ENCODE measurements at places on chromosomes 3 and 15.

DNA sequence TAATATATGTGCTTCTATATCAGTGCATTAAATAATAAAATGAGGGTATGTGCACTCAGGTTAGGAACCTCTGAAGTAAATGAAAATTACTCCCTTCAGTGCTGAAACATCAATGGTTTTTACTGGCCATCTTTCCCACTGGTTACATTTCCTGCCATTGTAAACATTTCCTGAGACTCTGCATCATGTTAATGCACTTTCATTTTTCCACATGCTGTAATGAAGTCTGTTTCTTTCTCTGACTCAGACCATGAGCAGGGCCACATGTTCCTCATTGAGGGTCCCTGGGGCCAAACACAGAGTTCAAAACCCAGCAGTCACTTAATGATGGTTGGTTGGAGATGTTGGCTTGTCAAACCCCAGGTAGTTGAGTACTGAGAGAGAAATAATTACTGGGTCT lies 15.3 kb downstream of the FAM3D start:
- no peak for DNase-seq

GRCh38 chr3:100043271-100043670 lies 71.0 kb downstream of the FILIP1L start:
- no peak for DNase-seq

DNA sequence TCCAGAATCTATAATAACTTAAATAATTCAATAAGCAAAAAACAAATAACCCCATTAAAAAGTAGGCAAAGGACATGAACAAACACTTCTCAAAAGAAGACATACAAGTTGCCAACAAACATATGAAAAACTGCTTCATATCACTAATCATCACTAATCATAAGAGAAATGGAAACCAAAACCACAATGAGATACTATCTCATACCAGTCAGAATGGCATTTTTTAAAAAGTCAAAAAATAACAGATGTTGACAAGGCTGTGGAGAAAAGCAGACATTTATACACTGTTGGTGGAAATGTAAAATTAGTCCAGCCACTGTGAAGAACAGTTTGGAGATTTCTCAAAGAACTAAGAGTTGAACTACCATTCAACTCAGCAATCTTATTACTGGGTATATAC lies 19.5 kb upstream of the ZMAT3 start:
- no peak for DNase-seq

DNA sequence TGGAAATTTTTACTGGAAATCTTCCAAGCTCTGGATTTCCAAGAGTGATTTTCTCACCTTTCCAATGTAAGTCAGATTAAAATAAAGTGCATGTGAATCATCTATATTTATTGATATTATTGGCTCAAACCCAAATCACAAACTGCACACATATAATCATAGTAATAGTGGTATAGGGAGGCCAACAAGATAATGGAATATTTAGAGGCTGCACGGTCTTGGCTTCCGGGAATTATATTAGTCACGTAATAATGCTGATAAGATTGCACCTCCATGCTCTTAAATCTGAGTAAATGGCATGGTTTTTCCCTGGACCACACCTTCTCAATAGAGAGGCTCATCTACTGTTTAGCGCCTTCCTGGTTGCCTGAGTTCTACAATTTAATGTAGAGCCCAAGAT lies 567.1 kb upstream of the NR2F2 start:
- DNase-seq: no peak

- DNase-seq: no peak
These were observed 121.9 kb downstream of the CACNA1D start for GRCh38 chr3:53616321-53616720.

GRCh38 chr3:116056280-116056679 lies 389.0 kb downstream of the LSAMP start:
- no peak for DNase-seq

DNA sequence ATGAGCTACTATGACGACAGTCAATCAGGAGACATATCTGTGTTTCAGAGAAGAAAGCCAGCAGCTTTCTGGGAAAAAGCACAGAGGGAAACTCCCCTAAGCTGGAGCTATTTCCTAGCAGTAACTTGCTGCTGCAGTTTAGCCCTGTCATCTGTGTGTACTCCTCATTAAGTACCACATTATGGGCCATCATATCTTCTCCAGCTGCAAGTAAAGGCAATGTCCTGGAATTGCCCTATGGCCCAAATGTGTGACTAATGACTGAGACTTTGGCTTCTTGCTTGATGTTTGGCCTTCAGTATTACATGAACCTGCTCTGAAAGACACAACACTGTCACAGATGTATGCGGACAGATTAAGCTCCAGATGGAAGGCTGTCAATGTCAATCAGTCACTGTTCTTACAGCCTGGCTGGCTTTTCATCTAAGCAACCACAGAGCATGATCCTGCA lies 190.8 kb downstream of the FHIT start:
- no peak for DNase-seq

DNA sequence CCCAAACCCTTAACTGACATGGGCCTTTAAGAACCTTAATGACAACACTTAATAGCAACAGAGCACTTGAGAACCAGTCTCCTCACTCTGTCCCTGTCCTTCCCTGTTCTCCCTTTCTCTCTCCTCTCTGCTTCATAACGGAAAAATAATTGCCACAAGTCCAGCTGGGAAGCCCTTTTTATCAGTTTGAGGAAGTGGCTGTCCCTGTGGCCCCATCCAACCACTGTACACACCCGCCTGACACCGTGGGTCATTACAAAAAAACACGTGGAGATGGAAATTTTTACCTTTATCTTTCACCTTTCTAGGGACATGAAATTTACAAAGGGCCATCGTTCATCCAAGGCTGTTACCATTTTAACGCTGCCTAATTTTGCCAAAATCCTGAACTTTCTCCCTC lies 49.9 kb downstream of the PGPEP1L start:
- no peak for DNase-seq

DNA sequence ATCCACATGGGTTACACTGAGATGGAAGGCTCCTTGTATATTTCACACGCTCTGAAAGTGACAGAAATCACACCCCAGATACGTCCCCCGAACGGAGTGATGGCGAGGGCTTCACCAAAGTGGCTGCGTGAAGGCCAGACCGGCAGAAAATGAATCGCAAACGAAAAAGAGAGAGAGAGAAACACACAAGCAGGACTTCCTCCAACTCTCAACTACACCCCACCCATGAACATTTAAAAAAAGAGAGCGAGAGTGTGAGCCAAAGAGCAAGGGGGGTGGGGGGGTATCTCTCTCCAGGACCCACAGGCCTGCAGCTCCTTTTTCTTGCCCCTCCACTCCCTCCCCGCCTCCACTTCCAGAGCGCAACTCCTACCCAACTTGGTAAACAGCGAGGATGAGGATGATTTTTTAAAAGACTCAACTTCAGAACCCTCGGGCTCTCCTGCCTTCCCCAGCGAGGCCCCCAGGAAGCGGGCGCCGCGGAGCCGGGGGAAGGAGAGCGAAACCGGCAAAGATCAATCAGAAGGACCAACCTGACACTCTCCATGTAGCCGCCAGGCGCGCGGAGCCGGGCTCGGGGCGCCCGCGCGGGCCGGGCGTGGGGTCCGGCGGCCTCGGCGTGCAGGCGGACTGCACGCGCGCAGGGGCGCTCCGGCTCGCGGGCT lies 519.1 kb downstream of the FOXP1 start:
- peak; percentile 54 for DNase-seq

DNA sequence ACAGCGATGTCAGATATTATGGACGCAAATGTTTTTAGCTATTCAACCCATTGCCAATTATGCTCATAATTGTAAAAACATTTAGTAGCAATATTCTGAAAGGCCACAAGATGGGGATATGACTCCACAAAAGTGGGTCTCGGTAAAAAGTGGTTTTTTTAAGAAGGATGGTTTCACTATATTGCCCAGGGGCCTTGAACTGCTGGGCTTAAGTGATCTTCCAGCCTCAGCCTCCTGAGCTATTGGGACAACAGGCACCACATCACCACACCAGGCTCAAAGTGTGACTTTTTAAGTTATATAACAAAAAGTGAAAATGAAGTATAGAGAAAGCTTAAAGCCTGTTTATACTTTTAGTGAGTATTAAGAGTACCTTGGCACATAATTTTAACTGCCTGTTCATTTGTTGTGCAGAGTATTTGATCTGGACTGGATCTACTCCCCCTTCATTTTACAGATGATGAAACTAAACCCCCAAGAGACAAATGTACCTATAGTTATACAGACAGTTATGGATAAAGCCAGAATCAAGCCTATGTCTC lies 9.4 kb downstream of the NAA50 start:
- no peak for DNase-seq

GRCh38 chr3:36944012-36944640 lies 728 bp downstream of the TRANK1 start:
- peak; percentile 39 for DNase-seq

GRCh38 chr3:65714134-65714533 lies 324.6 kb downstream of the MAGI1 start:
- DNase-seq: no peak

DNA sequence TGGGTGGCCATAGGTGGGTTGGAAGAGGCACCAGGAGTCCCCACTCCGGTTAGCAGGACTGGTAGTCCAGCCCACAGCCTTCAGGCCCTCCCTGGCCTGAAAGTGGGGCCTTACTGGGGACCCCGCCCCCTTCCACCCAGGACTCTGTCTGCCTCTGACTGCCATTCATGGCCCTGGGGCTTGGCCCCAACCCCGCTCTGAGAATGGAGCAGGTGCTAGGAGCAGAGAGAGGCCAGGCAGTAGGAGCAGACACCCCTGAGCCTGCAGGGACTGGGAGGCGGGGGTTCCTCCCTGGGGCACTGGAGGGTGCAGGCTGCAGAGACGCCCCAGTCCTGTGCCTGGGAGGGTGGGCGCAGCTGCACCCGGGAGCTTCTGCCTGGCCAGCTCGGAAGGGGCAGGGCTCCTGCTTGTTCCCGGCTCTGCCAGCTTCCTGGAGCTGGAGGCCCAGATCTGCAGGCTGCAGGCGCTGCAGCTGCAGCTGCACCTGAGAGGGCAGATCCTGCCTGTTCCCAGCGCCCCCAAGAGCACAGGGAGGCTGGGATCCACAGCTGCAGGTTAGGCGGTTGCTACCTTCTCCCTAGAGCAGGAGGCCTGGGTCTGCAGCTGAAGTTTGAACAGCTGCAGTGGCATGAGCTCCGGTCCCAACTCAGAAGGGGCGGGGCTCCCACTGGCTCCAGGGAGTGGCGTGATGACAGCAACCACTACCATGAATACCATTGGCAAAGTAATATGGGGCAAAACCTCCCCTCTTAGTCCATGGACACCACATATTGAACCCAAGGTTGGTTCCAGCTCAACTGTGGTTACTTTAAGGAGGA lies 194.7 kb downstream of the SQOR start:
- DNase-seq: no peak

DNA sequence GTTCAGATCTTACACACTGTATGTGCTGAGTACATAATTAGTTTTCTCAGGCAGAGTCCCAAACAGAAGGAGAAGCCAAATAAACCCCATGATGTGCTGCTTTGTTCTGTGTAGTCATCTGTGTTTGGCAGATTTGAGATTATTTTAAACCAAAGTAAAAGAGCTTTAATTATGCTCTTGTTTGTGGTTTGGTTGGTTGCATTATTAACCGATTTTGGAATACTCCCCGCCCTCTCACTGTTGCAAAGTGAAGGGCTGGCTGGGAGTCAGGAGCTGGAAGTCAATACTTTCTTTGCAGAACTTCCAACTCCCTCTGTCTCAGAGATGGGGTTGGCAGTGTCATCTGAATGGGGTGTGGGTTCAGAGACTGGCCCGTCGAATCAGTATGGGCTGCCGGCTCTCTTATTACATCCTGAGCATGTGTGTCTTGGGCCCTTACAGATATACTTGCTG lies 34.4 kb downstream of the SLCO3A1 start:
- no peak for DNase-seq

DNA sequence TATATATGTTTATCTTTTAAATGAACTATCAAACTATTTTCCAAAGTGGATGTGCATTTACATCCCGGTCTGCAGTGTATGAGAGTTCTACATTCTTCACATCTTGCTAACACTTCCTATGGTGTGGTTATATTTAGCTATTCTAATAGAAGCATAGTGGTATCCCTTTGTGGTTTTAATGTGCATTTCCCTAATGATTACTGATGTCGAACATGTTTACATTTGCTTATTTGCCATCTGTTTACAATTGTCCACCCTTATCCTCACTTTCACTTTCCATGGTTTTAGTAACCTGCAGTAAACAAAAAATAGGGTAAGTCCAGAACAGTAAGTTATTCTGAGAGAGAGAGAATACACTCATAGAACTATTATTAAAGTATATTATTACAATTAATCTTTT lies 360.5 kb upstream of the NAALADL2 start:
- no peak for DNase-seq

DNA sequence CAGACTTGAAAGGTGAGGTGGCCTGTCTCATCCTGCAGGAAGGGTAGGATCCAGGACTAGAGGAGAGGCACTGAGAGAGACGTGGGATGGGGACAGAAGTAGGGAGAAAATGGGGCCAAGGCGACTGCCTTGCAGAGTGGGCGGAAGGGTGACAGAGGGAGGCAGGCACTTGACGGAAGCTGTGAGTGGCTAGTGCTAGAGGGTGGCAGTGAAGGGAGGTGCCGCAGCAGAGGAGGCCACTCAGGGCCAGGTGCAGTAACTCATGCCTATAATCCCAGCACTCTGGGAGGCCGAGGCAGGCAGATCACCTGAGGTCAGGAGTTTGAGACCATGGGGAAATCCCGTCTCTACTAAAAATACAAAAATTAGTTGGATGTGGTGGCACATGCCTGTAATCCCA lies 7.3 kb downstream of the CCDC33 start:
- no peak for DNase-seq

GRCh38 chr15:50181201-50181968 lies 611 bp upstream of the SLC27A2 start:
- no peak for DNase-seq

GRCh38 chr15:65421360-65422215 lies 1.2 kb downstream of the IGDCC4 start:
- peak; percentile 3 for DNase-seq

- DNase-seq: no peak
These were observed 53.3 kb downstream of the PPP2R3A start for GRCh38 chr3:136018876-136019275.

DNA sequence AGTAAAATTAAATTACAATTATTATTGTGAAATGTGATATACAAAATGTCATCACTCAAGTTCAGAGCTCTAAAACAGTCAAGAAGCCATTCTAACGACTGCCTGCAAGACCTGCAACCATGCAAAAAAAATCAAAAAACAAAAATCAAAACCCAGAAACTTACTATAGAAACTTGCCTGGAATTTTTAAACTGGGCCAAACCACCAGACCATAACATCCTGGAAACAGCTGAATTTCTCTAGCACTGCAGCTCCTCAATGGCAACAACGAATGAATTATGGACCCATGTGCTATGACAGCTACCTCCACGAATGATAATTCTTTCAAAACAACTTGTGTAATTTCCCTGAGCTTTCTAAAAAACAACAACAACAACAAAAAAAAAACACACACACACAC lies 130.0 kb upstream of the KCNMB2 start:
- DNase-seq: no peak

DNA sequence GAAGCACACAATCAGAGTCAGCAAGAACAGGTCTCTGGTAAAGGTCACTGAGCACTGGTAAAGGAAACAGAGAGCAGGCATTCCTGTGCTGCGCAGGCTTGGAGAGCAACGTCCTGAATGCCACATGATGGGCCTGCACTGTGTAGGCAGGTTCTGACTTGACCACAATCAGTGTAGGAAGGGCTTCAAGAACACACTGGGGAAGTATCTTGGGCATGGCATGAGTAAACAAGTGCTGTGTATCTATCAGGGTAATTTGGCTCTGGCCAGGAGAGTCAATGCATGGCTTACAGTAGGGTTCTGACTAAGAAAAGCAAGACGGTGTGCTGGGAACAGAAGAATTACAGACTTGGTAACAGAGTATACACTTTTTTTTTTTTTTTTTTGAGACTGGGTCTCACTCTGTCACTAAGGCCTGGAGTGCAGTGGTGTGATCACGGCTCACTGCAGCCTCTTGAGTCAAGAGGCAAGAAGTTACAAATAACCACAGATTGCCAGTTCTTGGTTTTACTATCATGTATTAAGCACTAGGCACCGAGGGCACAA lies 30.6 kb downstream of the TBC1D2B start:
- no peak for DNase-seq
